ENCODE measurements at places on chromosomes 7 and 10. TPM values are rescaled to one million over a fixed set of nuclear protein-coding genes. Genes with fewer than 3 reads are reported as not detected.

GATA3 gene
- not detected for total RNA-seq

MYO3A gene
- total RNA-seq: 4.1 TPM

DNA sequence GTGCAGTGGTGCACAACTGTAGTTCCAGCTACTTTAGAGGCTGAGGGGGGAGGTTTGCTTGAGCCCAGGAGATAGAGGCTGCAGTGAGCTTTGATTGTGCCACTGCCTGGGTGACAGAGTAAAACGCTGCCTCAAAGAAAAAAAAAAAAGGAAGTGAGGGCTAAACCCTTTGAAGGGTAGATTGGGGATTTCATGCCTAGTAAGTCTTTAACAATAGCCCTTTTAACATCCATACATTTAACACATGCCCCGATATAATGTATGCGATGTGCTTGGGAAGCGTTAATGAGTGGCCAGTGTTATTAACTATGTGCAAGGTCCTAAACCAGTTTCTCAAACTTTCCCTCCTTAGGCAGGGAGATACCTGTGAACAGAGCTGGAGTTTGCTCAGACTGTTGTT is 229.2 kb upstream of the HPS1 start:
- no peak for DNase-seq

GRCh38 chr10:74824184-74824899 is 2.1 kb upstream of the KAT6B start:
- DNase-seq: no peak

DNA sequence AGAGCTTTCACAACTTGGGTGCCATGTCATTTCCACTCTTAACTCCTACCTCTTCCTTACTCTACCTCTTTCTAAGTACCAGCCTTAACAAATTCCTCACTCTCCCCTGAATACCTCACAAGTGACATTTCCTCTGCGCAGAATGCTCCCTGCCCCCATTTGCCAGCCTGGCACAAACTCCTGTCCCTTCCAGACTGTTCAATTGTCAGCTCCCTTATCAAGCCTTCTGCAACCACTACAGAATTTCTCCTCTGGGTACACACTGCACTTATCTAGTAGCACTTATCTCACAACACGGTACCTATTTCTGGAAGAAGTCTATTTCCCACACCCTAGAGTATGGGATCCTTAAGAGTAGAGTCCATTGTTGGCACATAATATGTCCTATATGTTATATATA is 39.1 kb upstream of the ANAPC16 start:
- DNase-seq: no peak

DNA sequence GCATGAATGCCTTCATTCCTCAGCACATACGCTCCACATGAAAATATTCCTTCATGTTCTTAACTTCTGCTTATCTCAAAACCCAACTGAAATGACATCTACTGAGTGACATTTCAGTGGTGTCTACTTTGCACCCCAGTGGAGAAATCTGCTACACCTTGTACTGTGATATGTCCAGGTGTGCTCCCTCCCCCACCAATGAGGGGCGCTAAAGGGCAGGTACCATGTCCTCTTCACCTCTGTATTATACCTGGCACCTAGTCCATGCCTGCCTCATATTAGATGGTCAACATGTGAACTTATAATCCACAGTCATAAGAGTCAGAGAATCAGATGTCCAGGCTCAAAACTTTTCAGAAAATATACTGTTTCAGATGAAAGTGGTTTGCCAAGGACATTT is 2.1 kb downstream of the PAXIP1 start:
- DNase-seq: no peak

DNA sequence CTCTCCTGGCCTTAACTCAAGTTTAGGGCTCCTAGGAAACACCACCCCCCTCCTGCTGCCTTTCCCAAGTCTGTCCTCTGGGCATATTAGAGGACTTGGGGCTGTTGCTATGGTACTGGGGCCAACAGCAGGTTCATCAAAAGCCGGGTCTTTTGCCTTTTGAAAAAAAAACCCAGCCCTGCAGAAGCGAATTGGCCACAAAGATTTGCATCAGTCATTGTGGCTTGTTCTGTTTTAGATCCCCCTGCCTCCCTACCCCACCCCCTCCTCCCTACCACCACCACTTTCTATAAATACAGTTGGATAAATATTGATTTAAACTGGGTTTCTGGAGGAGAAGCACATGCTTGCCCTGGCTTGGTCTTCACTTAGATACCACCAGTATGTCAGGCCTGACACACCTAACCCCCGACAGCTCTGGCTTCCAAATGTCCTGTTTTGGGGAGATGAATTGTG is 7.0 kb downstream of the MXI1 start:
- DNase-seq: no peak

- no peak for DNase-seq
Observed at GRCh38 chr7:70052691-70053090, 454.4 kb downstream of the AUTS2 start.

RP9 gene
- 6.9 TPM for total RNA-seq

FAM25C gene
- total RNA-seq: not detected

DNA sequence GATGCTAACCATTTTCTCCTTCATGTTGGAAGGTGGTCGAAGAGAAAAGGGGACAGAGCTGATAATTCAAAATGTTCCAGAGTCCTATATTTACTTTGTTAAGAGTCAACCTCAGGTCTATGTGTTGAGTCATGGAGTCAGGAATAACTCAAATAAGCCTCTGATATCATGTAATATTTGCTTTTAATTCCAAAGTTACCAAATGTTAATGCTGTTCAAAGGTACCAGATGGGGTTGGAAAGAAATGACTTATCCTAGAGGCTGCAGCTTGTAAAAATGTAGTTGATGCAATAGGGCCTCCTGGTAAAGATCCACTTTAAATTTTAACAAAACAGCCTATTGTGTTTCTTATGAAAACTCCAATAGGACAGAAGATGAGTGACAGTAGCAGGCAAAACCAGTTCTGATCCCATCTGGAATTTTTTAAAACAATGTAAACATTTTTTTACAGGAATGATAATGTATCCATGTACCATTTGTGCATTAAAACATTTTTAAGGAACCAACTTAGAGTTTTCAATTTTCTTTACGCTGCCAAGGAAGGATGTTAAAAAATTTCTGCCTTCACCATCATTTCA is 218.2 kb downstream of the ANK3 start:
- no peak for DNase-seq

DNA sequence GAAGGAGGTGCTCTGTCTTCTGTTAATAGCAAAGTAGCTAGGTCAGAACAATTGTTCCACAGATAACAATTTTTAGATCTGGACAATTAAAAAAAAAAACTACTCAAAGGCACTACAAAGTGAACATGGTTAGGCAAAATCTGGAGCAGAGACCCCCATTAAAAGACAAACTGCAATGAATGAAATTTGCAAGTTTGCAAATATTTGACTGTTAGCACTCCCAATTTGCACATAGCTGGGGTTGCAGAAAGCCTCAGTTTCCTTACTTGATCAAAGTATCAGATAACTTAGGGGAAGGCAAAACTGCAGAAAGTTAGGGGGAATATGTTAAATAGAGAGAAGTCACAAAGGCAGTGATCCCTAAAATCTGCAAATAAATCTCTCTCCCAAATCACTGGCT is 68.3 kb downstream of the DGKI start:
- no peak for DNase-seq

DNA sequence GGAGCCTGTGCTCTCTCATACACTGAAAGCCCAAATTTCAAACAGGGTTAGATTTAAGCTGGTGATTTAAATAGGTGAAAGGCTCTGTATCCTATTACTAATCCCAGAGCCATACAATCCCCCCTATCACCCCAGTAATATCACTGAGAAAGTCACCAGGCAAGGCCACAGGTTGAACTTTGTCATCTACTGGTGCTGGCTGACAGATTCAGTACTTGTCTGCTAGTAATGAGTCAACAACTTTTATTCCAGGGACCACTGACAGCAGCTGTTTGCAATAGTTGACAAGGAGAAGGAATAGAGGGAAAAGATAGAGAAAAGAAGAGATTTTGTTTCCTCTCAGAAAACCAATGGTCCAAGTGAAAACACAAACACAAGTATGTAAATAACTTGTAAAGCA is 10.4 kb downstream of the ASB15 start:
- DNase-seq: no peak

DNA sequence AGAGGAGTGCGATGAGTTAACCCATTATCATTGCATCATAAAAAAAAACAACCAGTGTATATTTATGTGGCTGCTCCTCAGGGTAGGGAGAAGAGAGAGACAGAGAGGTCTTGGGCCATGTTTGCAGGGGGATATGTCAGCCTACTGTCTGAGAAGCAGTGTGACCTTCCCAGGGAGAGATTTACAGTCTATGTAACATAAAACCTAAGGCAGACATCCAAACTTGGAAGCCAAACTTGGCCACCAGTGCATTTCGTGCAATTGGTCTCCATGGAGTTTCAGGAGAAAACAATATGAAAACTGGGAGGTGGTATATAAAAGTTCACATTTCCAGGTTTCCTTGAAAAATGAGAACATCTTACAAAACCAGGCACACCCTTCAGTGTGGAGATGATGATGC is 85.9 kb upstream of the CXCL12 start:
- DNase-seq: no peak

- no peak for DNase-seq
Observed at GRCh38 chr7:131533151-131533559, 23.3 kb downstream of the PODXL start.

ENKUR gene
- 4.5 TPM for total RNA-seq

GPR141 gene
- total RNA-seq: not detected

DNA sequence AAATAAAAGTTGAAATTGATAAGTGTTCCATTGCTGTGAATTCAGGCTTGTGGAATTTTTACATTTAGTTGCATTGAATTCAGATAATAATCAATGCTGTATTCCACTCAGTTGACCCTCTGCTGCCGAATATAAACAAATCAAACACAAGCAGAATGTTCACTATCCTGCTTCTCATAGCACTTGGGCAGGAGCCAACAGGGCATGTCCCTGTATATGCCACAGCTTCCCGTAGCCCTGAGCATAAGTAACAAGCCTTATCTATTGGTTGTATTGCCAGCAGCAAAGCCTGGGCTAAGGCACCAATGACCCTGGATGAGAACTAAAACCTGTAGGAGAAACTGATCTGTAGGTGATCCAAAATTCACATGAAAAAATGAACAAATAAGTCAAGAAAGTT is 145.9 kb downstream of the ARHGAP12 start:
- DNase-seq: no peak

GRCh38 chr7:38858259-38858884 is 50.6 kb downstream of the VPS41 start:
- DNase-seq: no peak

PAPOLB gene
- total RNA-seq: 0.82 TPM

- DNase-seq: no peak
Observed at GRCh38 chr10:72541337-72541736, 84.5 kb downstream of the MICU1 start.

TRIL gene
- 17.5 TPM for total RNA-seq

GRCh38 chr7:18109762-18110161 is 82.1 kb upstream of the PRPS1L1 start:
- DNase-seq: no peak

RTKN2 gene
- total RNA-seq: 4.5 TPM

CAMK2G gene
- 50.1 TPM for total RNA-seq

Data from frontal cortex (tissue), 4 donors.